ENCODE measurements at places on chromosomes 13 and 19. TPM values are rescaled to one million over a fixed set of nuclear protein-coding genes. Genes with fewer than 3 reads are reported as not detected.

GRCh38 chr13:60090574-60090973 lies 73.2 kb downstream of the DIAPH3 start:
- DNase-seq: no peak

SYNE4 gene
- polyA plus RNA-seq: 0.44 TPM

DNA sequence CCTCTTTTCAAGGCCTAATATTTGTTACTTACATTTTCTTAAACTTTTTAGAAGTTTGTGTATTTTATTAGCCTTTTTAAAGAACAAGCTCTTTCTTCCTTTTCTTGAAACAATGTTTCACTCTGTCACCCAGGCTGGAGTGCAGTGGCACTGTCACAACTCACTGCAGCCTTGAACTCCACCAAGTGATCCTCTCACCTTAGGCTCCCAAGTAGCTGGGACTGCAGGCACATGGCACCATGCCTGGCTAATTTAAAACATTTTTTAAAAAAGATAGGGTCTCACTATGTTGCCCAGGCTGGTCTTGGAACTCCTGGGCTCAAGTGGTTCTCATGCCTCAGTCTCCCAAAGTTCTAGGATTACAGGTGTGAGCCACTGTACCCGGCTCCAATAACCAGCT lies 192.2 kb upstream of the SPRY2 start:
- DNase-seq: no peak

GRCh38 chr19:54644056-54644455 lies 13.8 kb downstream of the LILRB1 start:
- no peak for DNase-seq

TUBA3C gene
- not detected for polyA plus RNA-seq

GRCh38 chr19:11223200-11223599 lies 16.2 kb upstream of the ANGPTL8 start:
- peak; percentile 31 for DNase-seq

- no peak for DNase-seq
Measured at GRCh38 chr13:25816239-25816638, 235.6 kb downstream of the SHISA2 start.

DNA sequence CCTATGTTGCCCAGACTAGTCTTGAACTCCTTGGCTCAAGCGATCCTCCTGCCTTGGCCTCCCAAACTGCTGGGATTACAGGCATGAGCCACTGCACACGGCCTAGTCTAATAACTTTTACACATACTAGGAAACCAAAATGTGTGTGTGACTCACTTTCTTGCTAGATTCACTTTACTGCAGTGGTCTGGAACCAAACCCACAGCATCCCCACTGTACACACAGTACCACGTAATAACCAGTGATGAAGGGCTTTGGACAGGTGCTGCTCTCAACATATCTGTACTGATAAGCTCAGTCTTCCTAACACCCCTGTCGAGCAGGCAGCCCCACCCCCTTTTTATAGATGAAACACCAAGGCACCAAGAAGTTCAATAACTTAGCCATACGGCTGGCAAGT lies 5.1 kb downstream of the DNMT1 start:
- DNase-seq: no peak

RBM26 gene
- 29.4 TPM for polyA plus RNA-seq

ACP4 gene
- polyA plus RNA-seq: not detected

- no peak for DNase-seq
Measured at GRCh38 chr19:29372091-29372415, 153.7 kb upstream of the VSTM2B start.

Data from A549 (cell line).